ENCODE measurements at places on chromosomes 3 and 15.

DNA sequence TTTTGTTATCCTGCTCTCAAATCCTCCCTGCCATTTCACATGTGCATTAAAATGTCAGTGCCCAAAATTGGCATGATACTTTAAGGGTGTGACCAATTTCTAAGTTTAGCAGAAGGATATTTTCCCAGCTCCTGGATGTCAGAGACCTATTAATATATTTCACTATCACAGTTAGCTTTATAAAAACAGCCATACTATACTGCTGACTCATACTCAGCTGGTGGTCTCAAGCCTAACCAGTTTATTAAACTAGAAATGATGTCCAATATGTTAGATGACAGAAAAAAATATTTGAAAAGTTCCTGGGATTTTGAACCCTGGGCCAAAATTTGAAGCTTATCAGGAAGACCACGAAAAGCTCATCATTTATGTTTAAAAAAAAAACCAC, 60.9 kb upstream of the ZNF280D start:
- no peak for DNase-seq

- no peak for DNase-seq
Observed at GRCh38 chr3:135349254-135349948, 554.3 kb downstream of the EPHB1 start.

DNA sequence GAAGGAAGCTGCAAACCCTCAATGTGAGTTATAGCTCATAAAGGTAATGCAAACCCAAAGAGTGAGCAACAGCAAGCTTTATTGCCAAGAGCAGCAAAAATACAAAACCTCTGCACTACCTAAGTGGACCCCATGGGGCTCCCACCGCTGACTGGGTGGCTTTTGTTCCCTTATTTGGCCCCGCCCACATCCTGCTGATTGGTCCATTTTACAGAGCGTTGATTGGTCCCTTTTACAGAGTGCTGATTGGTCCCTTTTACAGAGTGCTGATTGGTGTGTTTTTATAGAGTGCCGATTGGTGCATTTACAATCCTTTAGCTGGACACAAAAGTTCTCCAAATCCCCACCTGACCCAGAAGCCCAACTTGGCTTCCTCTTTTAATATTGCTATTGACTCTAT, 154.5 kb upstream of the NSMCE3 start:
- DNase-seq: no peak

DNA sequence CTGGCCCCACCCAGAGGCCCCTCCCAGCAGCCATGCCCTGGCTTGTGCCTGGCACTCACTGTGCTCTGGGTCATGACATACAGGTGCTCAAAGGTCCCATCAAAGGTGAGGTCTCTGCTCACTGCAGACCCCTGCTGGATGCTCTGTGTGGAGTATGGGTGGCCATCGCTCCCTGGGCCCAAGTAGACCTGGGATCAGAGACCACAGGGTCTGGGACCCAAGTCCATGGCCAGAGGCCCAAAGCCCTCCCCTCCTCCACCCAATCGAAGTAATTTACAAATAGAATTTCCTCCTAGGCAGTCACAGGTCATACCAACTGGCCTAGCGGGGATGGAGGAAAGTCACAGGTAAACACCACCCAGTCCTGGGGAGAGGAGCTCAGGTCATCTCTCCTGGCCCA, 7.6 kb downstream of the PLXNB1 start:
- DNase-seq: no peak

DNA sequence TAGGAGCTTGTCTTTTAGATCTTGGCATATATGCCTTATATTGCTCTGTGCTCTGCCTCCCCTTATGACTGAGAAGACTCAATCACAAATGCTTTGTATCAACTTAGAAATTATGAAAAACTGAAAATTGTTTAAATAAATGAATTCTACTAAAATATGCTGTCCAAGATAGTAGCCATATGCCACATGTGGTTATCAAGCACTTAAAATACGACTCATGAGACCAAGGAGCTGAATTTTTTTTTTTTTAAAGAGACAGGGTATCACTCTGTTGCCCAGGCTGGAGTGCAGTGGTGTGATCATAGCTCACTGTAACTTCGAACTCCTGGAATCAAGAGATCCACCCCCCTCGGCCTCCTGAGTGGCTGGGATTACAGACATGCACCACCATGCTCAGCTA, 118.3 kb downstream of the RFTN1 start:
- DNase-seq: no peak

- no peak for DNase-seq
Observed at GRCh38 chr3:37308247-37308646, 133.9 kb upstream of the LRRFIP2 start.

DNA sequence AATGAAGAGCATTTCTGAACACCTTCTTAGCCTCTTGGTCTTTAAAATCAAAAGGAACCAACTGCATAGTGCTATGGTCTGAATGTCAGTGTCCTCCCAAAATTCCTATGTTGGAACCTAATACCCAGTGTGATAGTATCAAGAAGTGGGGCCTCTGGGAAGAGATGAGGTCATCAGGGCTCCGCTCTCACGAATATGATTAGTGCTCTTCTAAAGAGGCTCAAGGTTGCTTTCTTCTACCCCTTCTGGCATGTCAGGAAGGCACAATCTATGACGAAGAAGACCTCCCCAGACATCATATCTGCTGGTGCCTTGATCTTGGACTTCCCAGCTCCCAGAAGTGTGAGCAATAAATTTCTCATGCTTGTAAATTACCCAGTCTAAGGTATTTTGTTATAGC, 209.5 kb downstream of the MAGI1 start:
- no peak for DNase-seq

- DNase-seq: no peak
Observed at GRCh38 chr3:151383956-151384355, 597 bp downstream of the P2RY12 start.

- no peak for DNase-seq
Observed at GRCh38 chr3:134350266-134350665, 24.0 kb downstream of the AMOTL2 start.

DNA sequence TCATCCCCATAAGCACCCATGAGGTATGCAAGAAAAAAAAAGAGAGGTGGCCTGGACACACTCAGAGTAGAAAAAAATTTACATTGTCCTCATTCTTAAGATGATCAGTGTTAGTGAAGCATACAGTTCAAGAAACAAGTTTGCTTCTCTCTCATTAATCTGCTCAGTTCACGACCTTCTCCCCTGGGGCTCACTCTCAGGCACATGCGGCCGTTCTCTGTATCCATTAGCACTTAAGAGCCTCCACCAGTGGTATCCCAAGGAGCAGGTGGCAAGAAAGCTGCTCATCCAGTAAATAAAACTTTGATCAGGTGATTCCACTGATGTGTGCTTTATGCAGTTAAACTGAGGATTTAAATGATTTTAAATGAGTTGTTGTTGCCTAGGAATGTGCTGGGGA, 57.4 kb downstream of the ARHGAP31 start:
- DNase-seq: no peak

DNA sequence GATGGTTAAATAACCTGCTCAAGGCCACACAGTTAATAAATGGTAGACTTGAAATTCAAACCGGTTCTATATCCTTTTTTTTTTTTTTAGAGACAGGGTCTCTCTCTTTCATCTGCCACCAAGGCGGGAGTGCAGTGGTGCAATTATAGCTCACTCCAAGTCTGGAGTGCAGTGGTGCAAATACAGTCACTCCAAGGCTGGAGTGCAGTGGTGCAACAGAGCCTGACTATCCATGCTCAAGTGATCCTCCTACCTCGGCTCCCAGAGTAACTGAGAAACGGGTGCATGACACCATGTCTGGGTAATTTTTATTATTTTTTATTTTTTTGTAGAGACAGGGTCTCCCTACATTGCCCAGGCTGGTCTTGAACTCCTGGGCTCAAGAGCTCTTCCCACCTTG, 23.4 kb downstream of the DPP8 start:
- DNase-seq: no peak

- DNase-seq: no peak
Observed at GRCh38 chr3:196225763-196226364, 9.5 kb downstream of the SLC51A start.

DNA sequence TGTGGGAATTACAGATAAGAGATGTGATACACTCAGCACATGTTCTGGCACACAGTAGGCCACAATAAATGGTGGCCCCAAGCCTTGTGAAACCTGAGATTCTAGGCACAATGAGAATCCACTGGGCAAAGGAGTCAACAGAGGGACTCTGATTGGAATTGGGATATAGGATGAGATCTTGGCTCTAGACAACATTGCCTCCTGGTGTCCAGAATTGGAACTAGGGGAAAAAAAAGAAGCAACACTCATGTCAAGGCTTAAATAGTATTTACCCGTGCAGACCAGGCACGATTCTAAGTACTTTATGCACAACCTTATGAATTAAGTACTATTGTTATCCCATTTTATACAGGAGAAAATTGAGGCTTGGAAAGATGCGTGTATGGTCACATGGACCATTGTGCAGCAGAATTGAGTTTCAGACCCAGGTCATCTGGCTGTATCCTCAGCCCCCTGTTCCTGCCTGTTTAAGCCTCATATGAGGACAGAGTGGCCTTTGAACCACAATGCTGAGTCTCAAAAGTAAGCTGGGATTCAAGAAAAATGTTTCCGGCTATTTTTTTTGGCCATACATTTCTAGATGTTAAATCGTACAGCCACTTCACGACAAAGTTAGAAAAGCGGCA, 124.8 kb downstream of the SV2B start:
- DNase-seq: no peak

GRCh38 chr15:72086920-72087648, 30.9 kb downstream of the MYO9A start:
- DNase-seq: no peak

DNA sequence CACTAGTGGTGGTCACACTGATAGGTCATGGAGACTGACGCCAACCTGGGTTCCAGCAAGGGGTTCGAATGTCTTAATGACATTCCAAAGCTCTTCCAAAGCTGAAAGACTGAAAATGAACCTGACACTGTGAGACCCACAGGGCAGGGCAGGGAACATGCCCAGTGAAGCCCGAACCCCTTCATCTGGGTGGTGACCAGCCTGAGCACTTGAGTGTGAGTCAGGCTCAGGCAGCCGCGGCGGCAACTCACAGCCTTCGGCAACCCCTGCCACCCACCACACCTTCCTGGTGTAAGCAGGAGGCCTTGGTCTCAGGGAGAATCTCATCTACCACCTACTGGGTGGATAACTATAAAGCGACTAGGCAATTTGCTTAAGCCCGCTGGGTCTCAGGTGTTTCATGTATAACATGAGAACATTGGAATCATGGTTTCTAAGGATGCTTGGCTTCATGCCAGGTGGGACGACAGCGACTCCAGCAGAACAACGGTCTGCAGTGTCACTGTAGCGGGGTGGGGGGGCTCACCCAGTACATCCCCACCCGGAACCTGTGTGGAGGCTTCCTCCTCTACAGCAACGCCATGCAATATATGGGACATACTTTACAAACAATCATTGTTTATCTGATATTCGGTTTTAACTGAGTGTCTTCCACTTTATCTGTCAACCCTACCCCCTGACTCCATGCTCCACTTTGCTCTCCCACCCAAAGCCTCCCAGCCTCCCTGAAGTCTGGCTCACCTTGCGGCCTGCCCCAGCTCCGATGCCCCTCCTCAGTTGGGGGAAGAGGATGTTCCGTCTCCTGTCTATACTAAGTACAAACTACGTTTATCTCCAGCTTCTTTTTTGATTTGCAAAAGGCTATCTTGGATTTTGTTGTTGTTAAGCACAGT, 125.0 kb upstream of the MEF2A start:
- no peak for DNase-seq

GRCh38 chr15:89198934-89199333, 22.4 kb downstream of the RLBP1 start:
- DNase-seq: no peak

GRCh38 chr3:181728470-181729340, 17.0 kb downstream of the SOX2 start:
- DNase-seq: no peak

GRCh38 chr3:26768068-26768651, 145.6 kb downstream of the LRRC3B start:
- no peak for DNase-seq

DNA sequence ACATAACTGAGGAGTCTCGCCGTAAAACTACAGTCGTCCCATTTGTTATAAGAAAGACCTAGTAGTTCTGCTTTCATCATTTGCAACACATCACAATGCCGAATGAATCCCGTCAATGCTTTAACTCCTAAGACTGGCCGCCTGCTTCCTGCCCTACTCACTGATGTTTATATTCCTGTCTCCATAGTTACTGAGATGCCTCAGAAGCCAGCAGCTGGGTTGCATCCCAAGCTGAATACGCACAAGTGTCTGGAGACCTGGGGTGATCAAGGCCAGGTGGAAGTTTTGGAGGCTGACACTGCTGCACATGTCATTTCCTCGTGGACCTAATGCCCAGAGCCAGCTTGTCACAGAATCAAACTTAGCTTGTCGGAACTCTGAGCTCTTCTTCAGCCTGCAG, 95.2 kb upstream of the UBE2E1 start:
- DNase-seq: no peak

- DNase-seq: no peak
Observed at GRCh38 chr15:83318861-83319415, 34.5 kb upstream of the BNC1 start.

- DNase-seq: no peak
Observed at GRCh38 chr3:197888511-197888910, 61.5 kb upstream of the RPL35A start.

GRCh38 chr3:59320080-59320479, 270.3 kb upstream of the CFAP20DC start:
- DNase-seq: no peak

DNA sequence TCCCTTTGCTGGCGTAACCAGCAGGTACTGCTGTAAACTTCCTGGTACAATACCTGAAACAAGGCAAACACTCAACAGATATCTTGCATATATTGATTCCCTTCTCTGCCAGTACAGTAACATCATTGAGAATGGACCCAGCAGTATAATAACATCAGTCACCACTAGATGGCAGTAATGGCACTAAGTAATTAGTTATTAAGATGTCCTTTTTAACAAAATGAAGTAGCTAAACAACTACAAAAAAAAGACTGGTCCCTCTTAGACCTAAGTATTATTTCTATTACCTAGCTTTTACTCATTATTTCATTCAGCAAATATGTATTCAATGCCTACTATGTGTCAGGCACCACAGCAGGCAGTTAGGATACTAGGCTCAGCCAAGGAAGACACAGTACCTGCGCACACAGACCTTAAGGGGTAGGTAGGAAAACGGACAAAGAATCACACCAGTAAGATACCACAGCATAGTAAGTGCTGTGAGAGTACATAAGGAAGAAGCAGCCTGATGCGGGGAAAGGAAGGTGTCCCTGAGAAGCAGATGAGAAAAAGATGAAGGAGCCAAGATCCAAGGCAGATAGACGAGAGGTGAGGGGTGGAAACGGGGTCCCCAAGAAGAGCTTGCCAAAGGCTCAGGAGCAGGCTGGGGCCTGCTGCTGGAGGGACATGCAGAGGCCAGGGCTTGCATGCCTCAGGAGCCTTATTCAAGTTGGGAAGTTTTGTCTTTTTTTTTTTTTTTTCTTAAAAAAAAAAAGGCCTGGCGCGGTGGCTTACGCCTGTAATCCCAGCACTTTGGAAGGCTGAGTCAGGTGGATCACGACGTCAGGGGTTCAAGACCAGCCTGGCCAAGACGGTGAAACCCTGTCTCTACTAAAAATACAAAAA, 102.7 kb upstream of the CHD2 start:
- no peak for DNase-seq
